T-helper 17 cell (primary cell): ENCODE measurements at places on chromosomes 1 and 21.

DNA sequence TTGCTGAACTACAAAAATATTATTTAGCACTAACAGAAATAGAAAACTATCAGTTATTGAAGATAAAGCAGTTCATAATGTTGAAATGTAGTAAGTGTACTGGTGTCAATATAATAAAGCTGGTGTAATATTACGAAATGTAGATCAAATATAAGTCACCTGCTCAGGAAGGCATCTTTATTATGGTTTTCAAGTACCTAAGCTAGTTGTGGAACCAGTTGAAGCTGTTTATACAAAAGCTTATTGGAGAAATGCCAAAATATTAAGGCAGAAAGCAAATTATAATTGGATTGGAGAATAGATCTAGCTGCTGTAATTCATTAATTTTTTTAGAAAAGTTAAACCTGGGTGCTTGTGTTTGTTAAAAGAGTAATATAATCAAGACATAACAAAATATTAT is 6.2 kb upstream of the MARK1 start:
- DNase-seq: no peak

- no peak for DNase-seq
Measured at GRCh38 chr1:50724626-50725286, 235.3 kb downstream of the FAF1 start.

DNA sequence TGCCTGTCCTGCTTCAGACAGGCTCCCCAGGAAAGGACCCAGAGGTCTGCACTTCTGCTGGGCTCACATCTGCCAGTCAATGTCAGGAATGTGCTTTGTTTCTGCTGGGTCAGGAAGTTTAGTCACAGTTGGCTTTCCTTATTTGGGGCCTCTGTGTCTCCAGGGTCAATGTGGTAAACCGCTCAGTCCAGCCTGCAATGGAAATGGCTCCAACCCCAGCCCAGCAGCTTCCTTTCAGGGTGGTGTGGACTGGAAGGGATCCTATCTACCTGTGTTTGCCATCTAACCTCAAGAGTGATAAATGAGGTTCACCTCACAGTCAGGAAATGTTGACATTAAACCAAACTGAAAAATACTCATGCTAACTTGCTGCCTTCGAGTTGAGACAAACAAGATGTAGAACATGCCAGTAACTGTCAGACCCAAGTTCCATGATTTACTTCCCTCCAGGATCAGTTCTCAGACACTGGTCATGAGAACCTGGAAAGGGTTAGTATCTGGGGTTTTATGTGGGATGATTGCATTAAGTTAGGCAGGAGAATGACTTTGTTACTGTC is 20.3 kb downstream of the ENO1 start:
- DNase-seq: no peak

DNA sequence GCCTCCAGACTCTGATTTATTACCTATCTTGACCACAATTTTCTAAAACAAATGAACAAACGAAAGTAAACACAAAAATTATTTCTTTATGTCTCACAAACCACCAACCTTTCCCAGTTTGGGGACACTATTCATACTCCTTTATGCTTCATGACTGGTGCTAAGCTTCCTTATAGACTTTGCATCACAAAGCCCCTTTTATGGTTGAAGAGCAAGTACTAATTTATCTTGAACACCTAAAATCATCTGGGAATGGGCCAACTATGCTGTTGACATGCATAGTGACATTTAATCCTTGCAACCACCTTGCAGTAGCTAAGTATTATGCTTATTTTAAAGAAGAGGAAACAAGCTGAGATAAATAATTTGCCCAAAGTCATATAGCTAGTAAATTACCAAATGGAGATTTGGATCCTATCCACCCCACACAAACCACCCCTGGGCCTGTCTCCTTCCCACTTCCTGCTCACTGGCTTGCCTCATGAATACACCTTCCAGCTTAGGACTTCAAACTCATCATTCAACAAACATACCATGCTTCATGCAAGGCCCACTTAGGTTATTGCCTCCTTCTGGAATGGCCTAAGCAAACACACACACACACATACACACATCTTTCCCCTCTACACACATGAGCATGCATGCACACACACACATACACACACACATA is 192.2 kb downstream of the PLPP3 start:
- DNase-seq: no peak
